ENCODE measurements at places on chromosomes 6 and 20. TPM values are rescaled to one million over a fixed set of nuclear protein-coding genes. Genes with fewer than 3 reads are reported as not detected.

The DLGAP4 gene
- total RNA-seq = 38.1 TPM

The RSPH3 gene
- 12.1 TPM for total RNA-seq

The TNXB gene
- total RNA-seq = 64.1 TPM

GRCh38 chr20:20754714-20755113 lies 42.3 kb upstream of the RALGAPA2 start:
- no peak for DNase-seq

- DNase-seq = no peak
These were observed 146.7 kb upstream of the TBX18 start for GRCh38 chr6:84910906-84911607.

- DNase-seq = no peak
These were observed 168.2 kb upstream of the PMEPA1 start for GRCh38 chr20:57877995-57878394.

GRCh38 chr20:31568773-31569162 lies 36.3 kb upstream of the ID1 start:
- no peak for DNase-seq

DNA sequence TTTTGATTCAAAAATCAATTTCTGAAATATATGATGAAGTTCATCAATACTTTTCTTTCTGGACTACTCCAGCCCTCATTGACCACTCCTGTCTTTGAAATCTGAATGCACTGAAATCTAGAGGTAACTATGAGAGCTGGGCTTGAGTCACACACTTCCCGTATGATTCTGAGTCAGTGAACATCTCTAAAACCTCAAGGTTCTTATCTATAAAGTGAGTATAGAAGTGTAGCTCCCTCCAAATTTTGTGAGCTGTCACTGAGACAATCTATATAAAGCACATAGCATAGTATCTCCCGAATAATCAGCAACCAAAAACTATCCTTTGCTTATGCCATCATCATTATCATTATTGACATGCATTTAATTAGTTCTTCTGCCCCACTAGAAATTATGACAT lies 182.4 kb downstream of the TSHZ2 start:
- DNase-seq = no peak

The NKX2-2 gene
- total RNA-seq = not detected

GRCh38 chr6:95279616-95280015 lies 297.7 kb upstream of the MANEA start:
- DNase-seq = no peak

The LKAAEAR1 gene
- total RNA-seq = not detected
